SHP77 (cell line): ENCODE measurements at places on chromosomes 1 and 21.

- DNase-seq = no peak
These were observed 151.9 kb upstream of the C1orf87 start for GRCh38 chr1:60225486-60225885.

DNA sequence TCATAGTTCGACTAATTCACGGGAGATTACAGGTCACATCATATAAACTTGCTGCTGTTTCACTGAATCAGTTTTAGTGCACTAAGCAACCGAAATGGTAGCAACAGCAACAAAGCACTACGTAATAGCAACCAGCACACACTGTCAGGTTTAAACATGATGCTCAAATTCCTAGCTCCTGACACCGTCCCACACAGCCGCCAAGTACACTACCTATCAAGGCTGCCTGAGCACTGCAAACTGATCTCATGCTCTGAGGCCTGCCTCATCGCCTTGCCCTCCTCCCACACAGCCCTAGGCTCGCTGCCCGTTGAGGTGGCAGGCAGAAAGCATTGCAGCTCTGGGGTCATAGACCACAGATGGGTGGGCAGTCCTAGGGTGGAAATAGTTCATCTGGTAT, 12.4 kb downstream of the LAMC2 start:
- DNase-seq = no peak

DNA sequence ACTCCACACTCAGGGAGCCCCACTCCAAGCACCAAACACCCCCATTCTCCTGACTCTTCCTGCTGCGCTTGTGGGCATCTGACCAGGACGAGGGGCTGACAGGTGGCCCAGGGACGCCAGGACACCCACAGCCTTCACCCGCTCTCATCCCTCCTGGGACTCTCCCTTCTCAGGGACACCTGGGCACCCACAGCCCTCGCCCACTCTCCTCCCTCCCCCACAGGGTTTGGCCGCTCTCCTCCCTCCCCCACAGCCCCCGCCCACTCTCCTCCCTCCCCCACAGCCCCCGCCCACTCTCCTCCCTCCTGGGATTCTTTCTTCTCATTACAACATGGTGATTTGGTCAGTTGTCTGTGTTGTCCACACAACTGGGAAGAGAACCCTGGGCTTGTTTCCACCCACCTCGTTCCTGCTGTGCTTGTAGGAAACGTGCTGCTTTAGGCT, 43.4 kb downstream of the PRDM15 start:
- DNase-seq = no peak

GRCh38 chr1:18642278-18643095, 11.8 kb downstream of the PAX7 start:
- no peak for DNase-seq

DNA sequence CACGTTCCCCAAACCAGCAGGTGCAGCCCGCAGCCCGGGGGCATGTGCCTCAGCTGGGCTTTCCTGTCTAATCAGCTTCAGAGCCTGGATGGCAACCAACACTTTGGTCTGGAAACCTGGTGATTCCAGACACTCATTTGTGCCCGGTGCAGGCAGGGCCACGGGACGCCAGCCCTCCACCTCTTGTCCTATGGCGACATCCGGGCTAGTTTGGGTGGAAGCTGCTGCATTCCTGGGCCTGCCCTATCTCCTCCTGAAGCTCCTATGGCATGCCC, 111.8 kb downstream of the WDR4 start:
- no peak for DNase-seq

- no peak for DNase-seq
These were observed 40.4 kb upstream of the NTNG1 start for GRCh38 chr1:107100331-107100984.

DNA sequence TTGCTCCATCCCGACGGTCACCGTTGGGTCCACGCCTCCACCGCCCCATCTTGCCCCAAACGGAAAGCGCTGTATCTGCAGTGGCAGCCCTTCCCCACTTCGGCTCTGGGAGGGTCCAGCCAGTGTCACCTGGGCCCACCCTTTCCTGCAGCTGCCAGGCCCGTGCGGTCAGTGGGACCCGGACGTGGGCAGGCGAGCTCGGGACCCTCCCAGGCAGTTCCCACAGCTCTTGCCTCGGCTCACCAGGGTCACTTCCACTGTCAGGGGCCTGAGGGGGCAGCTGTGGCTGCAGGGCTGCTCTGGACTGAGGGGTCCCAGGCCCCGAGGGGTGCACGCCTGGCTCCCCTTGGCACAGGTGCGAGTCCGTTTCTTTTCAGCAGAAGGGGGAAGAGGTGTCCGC, 80.7 kb downstream of the SKI start:
- DNase-seq = no peak

- DNase-seq = no peak
These were observed 80.5 kb upstream of the BMP8A start for GRCh38 chr1:39410915-39411436.

DNA sequence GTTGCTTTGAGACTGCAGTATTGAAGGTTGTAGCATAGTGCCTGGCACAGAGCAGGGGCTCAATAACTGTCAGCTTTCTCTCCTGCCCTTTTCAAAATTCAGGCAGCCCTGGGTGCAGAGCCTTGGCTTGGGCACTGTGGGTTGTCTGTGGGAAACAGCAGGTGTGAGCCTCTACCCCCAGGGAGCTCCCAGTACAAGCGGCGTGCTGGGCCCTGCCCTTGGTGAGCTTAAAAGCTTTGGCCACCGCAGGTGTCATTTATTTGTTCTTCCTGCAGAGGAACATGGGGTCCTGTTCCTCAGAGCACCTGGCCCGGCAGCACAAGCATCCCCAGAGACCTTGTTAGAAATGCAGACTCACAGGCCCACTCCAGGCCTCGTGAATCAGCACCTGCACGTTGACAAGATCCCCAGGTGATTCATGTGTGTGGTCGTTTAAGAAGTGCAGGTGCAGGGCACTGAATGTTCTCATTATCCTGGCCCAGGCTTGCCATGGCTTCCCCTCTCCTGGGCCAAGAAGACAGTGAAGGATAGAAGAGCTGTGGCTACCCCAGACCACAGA, 29.9 kb upstream of the IGSF21 start:
- peak; percentile 83 for DNase-seq

- DNase-seq = no peak
These were observed 94.5 kb downstream of the ROR1 start for GRCh38 chr1:63868268-63868781.

DNA sequence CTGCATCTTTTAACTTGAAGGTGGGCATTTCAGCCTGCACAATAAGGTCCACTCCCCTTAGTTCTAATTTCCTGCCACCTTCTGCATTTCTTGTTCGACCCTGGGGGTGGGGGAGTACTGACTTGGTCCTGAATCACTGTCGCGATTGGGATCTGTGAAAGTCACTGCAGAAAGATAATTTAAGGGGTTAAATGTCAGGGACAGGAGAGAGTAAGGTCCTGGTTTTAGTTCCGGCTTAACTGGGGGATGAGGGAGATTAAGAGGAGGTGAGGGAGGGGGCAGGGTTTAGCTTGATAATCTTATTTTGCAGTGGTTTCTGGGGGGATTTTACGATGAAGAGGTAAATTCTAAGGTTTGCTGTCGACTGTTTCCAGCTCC, 128.1 kb downstream of the MRPS6 start:
- peak; percentile 25 for DNase-seq

GRCh38 chr1:232367293-232367692, 262.6 kb downstream of the SIPA1L2 start:
- DNase-seq = no peak

DNA sequence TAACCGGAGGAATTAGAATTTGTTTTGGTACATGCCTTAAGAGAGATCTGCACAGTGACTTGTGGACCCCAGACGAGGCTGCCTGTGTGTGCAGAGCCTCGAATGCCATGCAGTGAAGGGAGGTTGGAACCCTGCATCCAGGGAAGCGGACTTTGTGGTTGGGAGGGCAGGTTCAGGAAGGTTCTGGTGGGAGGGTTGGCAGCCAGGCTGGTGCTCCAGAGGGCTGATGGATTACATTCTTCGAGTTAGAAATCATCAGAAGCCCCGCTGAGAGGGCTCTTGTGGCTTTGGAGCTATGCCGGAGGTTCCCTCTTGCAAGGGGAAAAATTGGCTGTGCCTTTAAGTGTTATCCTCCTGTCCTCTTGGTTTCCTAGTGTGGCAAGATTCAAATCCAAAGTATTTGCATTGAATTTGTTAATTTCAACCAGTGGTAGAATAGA, 21.1 kb downstream of the ROR1 start:
- no peak for DNase-seq

- DNase-seq = no peak
These were observed 69.9 kb upstream of the MARK1 start for GRCh38 chr1:220457957-220458609.

- no peak for DNase-seq
These were observed 118.1 kb downstream of the CACNA1E start for GRCh38 chr1:181601186-181601950.

DNA sequence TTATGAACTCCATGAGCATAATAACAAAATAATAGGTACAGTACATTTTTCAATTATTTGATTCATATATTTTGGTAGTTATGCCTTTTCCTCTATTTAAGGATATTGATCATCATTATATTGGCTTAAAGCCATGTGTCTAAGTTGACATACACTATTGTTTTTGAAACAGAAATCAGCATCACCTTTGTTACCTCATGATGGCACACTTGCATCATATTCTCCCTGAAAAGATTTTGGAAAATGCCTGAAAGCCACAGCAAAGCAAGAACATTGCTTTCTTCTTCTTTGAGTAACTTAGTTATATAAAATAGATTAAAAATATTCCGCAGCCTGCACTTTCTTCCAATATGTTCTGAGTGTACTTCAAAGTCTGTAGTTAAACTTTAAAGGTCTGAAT, 33.3 kb downstream of the TMPRSS15 start:
- no peak for DNase-seq

GRCh38 chr1:29803486-29803885, 567.2 kb downstream of the PTPRU start:
- no peak for DNase-seq

- no peak for DNase-seq
These were observed 5.1 kb downstream of the TNFRSF8 start for GRCh38 chr1:12067900-12068821.

GRCh38 chr21:35020902-35021301, 28.2 kb downstream of the RUNX1 start:
- DNase-seq = no peak

DNA sequence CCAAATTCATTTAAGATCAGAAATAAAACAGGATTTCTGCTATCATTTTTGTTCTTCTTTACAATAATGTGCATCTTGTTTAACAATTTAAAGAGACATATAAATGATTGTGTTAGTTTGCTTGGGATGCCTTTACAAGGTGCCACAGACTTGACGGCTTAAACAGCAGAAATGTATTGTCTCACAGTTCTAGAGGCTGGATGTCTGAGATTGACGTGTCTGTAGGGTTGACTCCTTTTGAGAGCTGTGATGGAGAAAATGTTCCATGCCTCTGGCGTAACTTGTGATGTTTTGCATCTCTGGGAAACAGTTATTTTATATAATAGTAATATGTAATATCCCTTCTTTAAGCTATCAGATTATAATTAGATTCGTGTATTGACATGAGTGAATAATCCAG, 1091.6 kb upstream of the PRMT6 start:
- no peak for DNase-seq
